HS-5 (cell line): ENCODE measurements at places on chromosomes 2 and 18.

DNA sequence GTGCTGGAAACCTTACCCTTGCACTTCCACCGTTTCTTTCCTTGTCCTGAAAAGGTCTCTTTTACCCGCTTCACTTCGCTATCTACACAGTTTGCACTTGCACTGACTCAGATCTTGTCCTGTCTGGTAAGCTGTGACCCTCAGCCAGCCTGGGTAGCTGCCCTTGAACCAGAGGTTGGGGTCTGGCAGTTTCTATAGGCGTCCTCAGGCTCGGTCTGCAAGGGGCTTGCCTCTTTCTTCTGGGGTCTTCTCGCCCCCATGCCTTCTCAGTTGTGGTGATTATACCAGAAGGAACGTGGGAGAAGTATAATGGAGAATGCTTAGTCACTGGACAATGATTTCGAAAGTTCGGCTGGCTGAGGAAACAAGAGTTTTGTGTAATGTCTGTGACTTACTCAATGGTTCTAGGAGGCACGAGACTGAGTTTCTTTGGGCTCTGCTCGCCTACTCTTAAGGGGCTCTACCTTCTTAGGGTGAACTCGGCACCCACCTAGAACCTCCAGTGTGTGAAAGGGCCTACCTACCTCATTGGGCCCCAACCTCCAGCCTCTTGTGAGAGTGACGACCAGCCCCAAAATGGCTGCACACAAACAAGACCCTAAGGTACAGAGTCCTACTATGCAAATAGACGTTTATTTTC is 6.9 kb upstream of the STAT1 start:
- DNase-seq, result peak; percentile 91

DNA sequence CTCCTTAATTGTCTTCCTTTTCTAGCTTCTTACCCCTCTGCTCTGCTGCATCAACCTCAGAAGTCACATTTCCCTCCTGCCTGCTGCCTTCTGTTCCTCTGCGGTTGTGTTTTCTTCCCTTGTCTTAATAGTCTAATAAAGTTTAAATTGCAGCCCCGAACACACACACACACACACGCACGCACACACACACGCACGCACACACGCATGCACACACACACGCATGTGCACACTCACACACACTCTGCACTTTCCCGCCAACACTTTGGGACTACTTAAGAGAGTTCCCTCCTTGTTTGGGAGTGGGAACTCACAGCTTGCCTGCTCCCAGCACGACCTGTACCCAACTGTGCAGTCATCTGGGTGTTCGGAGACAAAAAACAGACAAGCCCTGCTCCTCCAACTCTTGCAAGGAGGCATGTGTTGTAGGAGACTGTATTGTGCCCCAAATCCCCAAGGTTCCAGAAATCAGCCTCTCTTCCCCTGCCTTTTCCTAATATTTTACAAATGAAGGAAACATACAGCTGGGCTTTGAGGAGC is 99.1 kb downstream of the SETBP1 start:
- no peak for DNase-seq

GRCh38 chr2:30287857-30288513 is 56.7 kb downstream of the LBH start:
- DNase-seq, result no peak

DNA sequence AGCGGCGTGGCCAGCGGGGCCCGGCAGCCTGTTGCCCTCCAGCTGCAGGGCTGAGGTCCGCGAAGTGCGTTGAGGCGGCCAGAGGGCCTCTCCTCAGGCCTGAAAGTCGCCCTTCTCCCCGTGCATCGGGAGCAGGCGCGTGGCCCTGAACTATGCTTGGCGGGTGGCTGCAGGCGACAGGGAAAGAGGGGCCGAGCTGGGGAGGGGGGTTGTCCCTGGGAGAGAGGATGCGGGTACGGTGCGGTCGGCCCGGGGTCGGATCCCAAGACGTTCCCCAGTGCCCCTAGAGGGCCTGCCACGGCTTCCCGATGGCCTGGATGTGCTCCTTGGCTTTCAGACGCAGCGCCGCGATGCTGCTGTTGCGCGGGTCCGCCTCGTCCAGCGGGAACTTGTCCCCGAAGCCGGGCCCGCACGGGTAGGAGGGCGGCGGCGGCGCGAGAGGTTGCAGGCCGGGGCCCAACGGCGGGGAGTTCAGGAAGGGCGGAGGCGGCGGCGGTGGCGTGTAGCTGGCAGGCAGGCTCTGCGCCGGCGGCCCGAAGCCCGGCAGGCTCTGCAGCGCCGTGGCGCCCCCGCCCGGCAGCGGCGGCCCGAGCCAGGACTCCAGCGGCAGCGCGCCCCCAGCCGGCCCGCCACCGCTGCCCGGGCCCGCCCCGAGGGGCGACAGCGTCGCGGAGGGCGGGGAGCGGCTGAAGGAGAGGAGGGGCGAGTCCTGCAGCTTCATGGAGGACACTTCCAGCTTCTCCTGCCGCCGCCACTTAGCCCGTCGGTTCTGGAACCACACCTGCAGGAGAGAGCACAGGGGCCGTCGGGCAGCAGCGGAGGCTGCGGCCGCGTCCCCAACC is 4.3 kb downstream of the RAX start:
- DNase-seq, result no peak

DNA sequence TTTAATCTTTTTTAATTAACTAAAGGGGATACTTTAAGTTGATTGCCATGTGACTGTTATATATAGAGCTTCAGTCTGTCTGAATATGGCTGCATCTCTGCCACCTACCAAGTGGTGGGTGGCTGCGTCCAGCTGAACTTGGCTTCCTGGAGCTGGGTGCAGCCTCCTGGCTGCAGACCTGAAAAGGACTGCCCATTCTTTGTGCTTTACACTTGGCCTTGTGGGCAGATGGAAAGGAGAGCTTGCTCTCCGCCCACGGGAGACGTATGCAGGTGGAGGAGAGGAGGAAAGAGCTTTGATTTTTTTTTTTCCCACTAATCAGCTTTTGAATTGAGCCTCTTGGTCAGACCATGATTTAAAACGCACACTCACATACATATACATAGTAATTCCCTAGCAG is 34.7 kb downstream of the NCK2 start:
- no peak for DNase-seq

GRCh38 chr2:175366815-175367214 is 185.3 kb upstream of the ATP5MC3 start:
- DNase-seq, result peak; percentile 49

- DNase-seq, result no peak
Observed at GRCh38 chr2:180463608-180464007, 456.5 kb upstream of the CWC22 start.
